ENCODE measurements at places on chromosomes 1 and 21.

- DNase-seq, result no peak
Observed at GRCh38 chr1:5296095-5296494, 641.7 kb downstream of the AJAP1 start.

- DNase-seq, result no peak
Observed at GRCh38 chr1:22282364-22282995, 139.6 kb upstream of the WNT4 start.

GRCh38 chr1:206935491-206936067 is 10.7 kb downstream of the PIGR start:
- peak; percentile 86 for DNase-seq

DNA sequence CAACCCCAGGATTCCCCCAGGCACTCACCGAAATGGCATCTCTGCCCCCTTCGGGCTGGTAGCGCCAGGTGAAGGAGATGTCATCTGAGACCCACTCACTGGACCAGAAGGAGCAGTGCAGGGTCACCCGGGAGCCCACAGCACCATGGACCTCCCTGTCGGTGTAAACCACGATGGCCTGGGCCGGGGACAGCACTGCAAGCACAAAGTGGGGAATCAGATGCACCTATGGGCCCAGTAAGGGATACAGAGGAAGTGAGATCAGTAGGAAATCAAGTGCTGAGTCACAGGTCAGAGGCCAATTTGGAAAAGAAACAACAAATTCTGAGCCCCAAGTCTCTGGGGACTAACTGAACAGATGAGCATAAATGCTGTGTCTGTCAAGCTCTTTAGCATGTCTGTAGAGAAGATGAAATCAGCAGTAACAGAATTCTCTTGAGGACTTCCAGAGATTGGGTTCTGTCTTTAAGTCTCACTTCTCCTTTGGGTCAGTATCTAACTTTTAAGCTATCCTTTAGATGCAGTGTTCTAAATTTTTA is 2.5 kb downstream of the MPZ start:
- peak; percentile 53 for DNase-seq

GRCh38 chr1:48568501-48568900 is 96.5 kb upstream of the SPATA6 start:
- DNase-seq, result no peak

- DNase-seq, result no peak
Observed at GRCh38 chr1:243257189-243257588, 1.3 kb downstream of the SDCCAG8 start.

DNA sequence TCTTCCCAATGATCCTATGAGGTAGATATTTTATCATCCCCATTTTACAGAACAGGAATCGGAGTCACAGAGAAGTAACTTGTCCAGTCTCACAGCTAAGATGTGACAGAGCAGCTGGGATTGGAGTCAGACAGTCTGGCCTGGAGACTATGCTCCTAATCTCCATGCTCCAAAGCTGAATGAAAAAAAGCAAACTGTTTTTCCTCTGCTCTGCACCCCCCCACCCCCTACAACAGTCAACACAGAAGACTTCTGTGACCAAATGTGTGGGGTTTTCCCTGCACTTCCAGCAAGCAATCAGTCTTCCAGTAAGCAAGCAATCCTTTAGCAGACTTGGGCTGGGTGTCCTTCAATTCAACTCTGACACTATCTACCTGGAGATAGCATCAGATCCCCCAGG is 33.2 kb downstream of the KIRREL1 start:
- no peak for DNase-seq

DNA sequence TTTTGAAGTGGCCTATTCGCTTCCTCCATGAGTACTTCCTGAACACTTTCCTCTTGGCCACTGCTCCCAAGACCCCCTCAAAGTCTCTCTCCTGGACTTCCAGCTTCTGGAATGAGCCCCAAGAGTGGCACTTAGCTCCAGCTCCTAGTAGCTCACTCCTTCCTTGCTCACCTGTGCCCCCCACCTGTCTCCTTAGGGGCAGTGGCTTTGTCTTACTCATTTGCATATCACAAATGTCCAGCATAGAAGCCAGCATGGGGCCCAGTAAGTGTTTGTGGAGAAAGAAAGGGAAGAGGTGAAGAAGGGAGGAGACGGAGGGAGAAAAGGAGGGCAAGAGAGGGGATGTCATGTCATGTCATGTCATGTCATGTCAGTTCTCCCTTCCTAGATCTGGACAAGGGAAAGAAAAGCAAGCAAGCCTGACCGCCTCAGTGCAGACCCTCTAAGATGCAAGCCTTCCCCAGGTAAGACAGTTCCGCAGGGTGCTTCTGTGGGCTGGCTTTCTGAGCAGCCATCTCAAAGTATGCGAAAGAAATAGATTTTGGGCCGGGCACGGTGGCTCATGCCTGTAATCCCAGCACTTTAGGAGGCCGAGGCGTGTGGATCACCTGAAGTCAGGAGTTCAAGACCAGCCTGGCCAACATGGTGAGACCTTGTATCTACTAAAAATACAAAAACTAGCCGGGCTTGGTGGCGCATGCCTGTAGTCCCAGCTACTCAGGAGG is 6.9 kb upstream of the MX1 start:
- no peak for DNase-seq

DNA sequence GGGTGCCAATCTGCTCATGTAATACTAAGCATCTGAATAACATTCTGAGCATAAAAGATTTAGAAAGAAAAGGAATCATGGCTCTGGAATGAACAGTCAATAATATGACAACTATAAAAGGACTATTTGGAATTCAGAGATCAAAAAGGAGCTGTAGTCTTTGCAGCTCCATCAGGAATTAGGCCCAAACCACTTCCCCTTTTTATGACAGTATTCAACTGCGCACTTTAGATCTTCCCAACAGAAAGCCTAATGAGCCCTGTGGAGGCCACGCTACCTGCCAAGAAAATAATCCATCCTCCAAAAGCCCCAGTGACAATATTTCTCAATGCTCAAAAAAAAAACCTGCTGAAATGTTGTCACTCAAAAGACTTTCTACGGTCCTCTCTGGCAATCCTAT is 163.2 kb downstream of the SNX7 start:
- DNase-seq, result peak; percentile 28

DNA sequence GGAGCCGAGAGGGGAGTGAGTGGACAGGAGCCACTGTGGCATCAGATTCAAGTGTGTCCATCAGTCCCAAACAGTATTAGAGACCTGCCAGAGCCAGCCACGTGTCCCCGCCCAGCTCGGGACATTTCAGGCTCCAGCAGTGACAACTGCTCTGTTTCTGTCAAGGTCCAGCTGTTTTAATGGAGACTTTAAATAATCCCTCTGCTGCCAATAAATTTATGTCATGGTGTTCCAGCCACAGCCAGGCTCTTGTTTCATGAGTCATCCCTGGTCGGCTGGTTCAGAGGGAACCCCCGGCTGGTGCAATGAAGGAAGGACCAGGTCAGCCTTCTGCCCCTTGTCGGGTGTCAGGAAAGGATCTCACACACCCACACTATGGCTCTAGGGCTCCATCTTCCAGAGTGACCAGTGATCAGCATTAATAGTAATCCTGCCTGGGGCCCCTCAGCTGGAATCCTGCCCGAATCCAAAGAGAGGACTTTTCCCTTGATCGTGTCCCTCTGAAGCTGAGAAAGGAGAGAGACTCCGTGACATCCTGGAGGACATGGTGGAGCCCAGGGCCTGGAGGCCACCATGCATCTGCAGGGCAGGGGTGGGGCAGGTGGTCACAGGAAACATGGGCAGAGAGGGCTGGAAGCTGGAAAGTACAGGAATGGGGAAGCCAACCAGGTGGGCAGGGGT is 197.3 kb downstream of the MATN1 start:
- DNase-seq, result peak; percentile 6

DNA sequence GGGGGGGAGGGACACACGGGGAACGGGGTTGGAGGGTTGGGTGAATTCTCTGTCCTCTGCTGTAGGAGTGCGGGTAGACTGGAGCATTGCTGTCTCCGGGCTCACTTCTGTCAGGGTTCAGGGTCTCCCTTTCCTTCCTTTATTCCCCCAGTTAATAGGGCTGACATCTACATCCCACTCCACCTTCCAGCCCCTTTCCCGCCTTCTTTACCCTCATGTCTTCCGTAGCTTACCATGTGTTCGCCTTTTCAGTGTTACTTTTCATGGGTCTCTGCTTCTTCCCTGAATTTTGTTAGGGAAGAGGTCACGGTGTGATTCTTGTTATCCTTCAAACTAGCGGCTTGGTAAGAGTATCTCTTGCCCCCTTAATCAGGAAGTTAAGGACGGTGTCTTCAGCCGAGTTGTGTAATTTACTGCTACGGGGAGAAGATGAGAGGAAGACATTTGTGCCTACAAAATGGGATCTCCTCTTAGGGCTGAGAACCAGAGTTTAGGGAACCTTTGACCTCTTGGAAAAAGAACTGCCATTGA is 917 bp downstream of the RAP1A start:
- DNase-seq, result peak; percentile 75

DNA sequence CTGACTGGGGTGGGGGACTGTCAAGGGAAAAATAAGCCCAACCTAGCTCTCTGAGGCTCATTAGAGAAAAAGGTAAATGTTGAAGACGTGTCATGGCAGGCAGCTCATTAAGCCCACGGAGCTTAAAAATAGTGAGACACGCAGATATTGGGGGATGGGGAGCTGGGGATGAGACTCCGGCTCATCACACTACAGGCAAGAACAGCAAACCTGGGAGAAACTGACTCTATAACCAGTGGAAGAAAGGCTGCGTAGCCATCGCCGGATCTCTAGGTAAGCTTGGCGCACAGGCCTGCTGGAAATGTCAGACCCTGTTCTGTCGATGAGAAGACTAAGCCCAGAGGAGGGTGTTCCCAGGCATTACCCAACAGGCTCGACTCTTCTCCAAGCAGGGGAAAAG is 78.0 kb downstream of the SYT2 start:
- DNase-seq, result no peak

GRCh38 chr1:38831731-38832369 is 27.7 kb downstream of the RRAGC start:
- DNase-seq, result peak; percentile 30

- peak; percentile 46 for DNase-seq
Observed at GRCh38 chr1:167520711-167521206, 2.4 kb upstream of the CD247 start.

DNA sequence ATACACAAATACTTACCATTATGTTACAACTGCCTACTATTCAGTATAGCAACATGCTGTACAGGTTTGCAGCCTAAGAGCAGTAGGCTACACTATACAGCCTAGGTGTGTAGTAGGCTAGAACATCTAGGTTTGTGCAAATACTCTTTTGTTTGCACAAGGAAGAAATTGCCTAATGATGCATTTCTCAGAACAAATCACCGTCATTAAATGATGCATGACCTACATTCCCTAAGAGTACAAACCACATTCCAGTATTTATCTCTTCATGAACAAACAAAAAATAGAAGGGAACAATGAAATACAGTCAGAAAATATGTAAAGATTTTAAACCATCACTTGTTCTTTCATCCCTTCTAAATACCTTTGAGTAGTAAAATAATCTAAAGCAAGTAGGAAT is 109.7 kb upstream of the HP1BP3 start:
- no peak for DNase-seq

DNA sequence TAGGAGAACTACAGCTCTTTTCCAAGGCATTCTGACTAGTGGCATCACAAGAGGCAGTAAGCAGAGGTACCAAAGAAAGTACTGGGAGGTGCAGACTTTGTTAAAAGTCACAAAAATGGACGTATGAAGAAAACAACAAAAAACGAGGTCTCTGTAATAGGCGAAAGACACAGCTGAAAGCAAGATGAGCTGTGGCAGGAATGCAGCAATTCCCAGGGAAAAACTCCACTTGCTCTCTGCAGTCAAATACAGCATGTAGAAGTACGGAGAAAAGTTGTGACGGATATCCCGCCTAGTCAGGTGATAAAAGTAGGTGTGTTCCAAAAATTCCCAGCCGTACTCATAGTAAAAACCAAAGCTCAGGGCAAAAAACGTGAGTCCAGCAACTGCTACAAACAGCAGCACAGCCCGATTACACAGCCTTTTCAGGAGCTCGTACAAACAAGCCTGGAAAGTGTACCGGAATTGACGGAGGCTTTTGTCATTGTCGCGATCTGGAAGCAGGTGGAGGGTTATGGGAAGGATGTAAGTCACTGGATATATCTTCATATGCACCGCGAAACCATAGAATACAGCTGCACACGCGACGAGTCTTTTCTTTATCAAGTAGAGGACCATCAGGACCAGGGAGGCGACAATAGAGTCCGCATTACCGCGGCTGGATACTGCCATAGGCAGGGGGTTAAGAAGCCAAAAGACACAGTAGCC is 979 bp downstream of the PIGM start:
- DNase-seq, result peak; percentile 72

DNA sequence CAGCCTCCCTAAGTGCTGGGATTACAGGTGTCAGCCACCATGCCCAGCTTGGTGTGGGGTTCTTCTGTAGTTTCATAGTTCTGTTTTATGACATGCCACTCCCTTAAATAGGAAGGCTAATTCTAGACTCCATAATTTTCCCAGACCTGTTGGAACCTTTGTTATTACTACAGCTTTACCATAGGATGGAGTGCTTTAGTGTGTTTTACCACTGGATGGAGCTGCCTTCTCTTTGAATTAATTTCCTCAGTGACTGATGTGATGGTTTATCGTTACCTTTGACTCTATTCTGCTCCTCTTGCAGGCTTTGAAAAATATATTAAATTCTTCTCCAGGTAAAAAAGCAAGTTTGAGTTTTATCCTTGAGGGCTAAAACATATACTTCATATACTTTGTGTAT is 84.6 kb upstream of the NEK7 start:
- peak; percentile 29 for DNase-seq

DNA sequence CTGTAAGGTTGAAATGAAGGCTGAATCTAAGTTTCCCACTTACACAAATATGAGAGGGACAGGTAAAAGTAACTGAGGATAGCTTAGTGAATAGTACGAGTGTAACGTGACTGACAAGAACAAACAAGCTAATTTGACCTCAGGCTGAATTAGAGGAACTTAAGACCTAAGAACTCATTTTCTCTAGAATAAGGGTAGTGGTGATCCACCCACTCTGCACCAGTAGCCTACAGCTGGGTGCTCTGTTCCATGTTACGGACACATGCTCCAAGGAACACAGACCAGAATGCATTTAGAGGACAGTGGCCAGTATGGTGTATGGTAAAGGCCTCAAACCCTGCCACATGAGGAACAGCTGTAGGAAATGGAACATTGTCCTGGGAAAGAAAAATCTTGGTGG is 14.9 kb upstream of the TMEM9 start:
- no peak for DNase-seq

- DNase-seq, result no peak
Observed at GRCh38 chr21:33203371-33203724, 26.4 kb upstream of the IFNAR2 start.

GRCh38 chr1:5815211-5815610 is 177.0 kb downstream of the NPHP4 start:
- DNase-seq, result no peak

- DNase-seq, result no peak
Observed at GRCh38 chr1:226762988-226763904, 24.2 kb upstream of the ITPKB start.

GRCh38 chr1:14413819-14414490 is 184.5 kb upstream of the KAZN start:
- no peak for DNase-seq

DNA sequence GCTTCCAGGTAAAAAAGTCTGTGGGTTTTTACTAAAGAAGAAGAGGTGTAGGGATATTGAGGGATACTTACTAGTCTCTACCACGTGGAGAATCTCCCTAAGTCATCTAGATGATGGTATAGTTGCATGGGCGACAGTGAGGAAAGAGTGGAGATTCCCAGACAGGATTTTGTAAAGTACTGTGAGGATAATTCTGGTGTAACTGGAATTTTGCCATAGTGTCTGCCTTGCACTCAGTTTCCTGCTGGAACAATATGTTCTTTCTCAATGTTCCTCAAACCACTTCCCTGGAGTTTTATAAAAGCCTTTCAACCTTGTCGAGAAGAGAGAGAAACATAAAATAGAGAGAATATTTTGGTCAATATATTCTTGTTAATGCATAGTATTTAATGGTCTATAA is 95.1 kb upstream of the WLS start:
- no peak for DNase-seq
